Type B pancreatic cell (in vitro differentiated cells): ENCODE measurements at places on chromosomes 1 and 21. TPM values are rescaled to one million over a fixed set of nuclear protein-coding genes. Genes with fewer than 3 reads are reported as not detected.

DNA sequence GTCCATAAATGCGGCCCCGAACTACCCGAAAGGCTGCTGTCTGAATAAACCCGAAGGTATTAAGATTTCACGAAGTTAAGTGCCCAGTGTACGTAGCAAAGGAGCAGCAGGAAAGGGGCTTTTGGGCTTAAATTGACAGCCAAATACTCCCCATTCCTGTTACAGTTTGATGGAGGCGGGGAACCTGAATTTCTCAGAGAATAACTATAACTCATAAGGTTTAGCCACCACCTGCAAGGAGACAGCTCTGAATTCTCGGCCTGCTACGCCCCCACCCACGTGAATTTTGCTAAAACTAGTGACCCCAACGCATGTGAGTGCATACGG lies 5.2 kb downstream of the GFI1 start:
- no peaks in the 10 kb centered on the region for H3K36me3 ChIP-seq
- DNase-seq, result no peak

DNA sequence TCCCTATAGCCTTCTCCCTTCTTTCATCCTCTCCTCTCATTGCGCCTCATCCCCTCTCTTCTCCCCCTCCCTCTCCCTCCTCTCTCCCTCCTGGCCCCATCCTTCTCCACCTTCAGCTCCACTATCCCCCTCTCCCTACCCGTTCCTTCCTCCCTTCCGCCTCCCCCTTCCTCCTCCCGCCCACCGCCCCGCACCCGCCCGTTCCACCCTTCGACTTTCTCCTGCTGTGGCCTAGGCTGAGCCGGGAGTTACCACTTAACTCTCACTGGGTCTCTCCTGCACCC lies 1.6 kb downstream of the NPR1 start:
- no peak for DNase-seq
- H3K36me3 ChIP-seq, result no peaks in the 10 kb centered on the region
- peaks cover 61% of the 10 kb centered on the region for H3K27me3 ChIP-seq
- no peak overlapping the region for H3K27ac ChIP-seq
- H3K4me3 ChIP-seq, result peak overlapping the region; percentile 83

- no peak for DNase-seq
- H3K36me3 ChIP-seq, result no peaks in the 10 kb centered on the region
- H3K27me3 ChIP-seq, result peaks cover 34% of the 10 kb centered on the region
- no peak overlapping the region for H3K27ac ChIP-seq
- H3K4me1 ChIP-seq, result peaks cover 4% of the 10 kb centered on the region
- H3K4me3 ChIP-seq, result no peak overlapping the region
Observed at GRCh38 chr1:155117610-155118009, 10.1 kb upstream of the EFNA1 start.

GRCh38 chr1:206685769-206686477 lies 1.2 kb downstream of the MAPKAPK2 start:
- no peaks in the 10 kb centered on the region for H3K36me3 ChIP-seq
- DNase-seq, result peak; percentile 73
- H3K4me3 ChIP-seq, result peak overlapping the region; percentile 99

DNA sequence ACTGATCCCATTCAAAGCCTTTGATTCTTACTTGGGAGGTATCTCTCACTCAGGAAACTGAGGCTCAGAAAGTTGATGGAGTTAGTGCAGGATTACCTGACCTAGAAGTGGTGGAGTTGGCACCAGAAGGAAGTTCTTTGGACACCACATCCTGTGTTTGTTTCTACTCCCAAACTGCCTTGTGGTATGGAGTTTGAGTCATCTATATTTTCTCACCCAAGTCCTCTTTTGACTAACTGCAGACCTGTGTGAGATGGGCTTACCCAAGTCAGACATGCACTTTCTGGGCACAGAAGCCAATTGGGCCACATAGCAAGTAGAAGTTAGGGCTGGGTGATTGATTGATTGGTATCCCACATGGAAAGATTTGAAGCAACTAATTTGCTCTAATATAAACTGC lies 36.1 kb downstream of the FGGY start:
- H3K36me3 ChIP-seq, result peaks cover 3% of the 10 kb centered on the region
- no peak for DNase-seq
- peak overlapping the region; percentile 75 for H3K27ac ChIP-seq
- peaks cover 4% of the 10 kb centered on the region for H3K4me1 ChIP-seq
- no peak overlapping the region for H3K4me3 ChIP-seq

DNA sequence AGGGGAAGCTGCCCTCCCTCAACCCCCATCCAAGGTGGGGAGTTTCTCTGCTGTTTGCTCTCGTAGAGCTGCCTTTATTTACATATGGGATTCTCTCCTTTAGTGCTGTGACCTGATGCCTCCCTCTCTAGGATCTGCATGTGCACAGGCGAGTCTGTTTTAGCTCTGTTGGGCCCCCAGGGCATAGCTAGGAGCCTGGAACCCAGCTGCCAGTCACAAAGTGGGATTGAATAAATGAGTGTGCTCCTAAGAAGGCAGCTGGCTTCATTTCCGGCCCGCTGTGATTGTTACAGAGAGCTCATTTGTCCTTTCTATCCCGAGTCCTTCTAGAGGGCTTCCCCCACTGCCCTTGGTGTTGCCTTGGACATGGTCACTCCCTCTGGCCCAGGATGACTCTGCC lies 176.6 kb downstream of the GRIK3 start:
- H3K27me3 ChIP-seq, result peaks cover 69% of the 10 kb centered on the region
- peak overlapping the region; percentile 20 for H3K4me3 ChIP-seq

DNA sequence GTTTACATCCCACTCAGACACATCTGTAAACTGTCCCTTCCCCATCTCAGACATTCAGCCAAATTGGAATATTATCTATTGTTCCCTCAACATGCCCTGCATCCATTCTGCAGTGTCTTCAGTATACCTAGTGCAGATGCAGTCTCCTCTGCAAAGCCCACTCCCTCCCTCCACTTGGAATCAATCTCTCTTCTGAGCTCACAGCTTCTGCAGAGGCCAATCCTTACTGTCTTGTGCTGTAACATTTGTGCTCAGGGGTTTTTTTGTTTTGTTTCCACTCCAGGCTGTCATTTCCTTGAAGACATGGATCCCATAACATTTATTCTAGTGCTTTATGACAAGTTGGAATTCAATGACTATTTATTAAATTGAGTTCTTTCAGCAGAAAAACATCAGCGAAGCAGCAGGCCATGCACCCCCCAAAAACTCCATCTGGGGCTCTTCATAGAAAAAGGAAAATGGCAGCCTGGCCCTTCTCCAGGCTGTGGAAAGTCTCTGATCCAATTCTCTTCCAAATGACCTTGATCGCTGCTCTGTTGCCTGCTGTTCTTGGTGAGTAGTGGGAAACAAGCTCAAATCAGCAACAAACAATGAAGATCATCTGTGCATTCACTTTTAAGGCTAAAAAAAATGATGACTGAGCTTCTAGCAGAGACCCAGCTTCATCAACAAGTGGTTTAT lies 8.7 kb downstream of the C4BPA start:
- H3K27ac ChIP-seq, result no peak overlapping the region
- no peak overlapping the region for H3K4me3 ChIP-seq

DNA sequence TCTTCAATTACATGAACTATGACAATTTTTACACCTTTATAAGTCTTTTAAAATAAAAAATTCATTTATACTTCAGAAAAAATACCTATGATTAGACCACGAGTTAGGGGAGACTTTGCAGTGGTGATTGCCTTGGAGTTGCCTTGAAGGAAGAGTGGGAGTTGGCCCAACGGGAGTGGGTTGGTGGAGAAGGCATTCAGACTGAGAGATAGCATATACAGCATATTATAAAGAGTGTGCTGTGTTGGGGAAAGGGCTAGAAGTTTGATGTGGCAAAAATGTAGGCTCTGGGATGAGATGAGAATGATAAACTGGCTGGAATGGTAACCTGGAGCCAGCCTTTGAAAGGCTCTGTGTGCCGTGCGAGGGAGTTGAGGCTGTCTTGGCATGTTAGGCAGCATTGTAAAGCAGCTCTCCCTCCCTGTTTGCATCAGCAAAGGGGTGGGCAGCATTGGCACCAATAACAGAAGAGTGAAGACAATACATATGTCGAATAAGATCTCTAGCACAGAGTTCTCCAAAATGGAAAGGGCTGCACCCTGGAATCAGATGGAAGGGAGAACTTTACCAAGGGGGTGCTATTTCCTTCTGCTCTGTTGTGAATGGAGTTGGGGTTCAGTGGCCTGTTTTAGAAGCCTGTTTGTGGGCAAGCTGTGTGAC lies 24.4 kb downstream of the MPZL1 start:
- DNase-seq, result no peak
- H3K27me3 ChIP-seq, result no peaks in the 10 kb centered on the region
- peak overlapping the region; percentile 19 for H3K27ac ChIP-seq
- H3K36me3 ChIP-seq, result peaks cover 13% of the 10 kb centered on the region

GRCh38 chr1:98099501-98099900 lies 178.7 kb upstream of the DPYD start:
- no peak overlapping the region for H3K4me3 ChIP-seq
- no peaks in the 10 kb centered on the region for H3K4me1 ChIP-seq
- no peaks in the 10 kb centered on the region for H3K27me3 ChIP-seq
- no peak for DNase-seq
- no peak overlapping the region for H3K27ac ChIP-seq

- H3K27me3 ChIP-seq, result no peaks in the 10 kb centered on the region
- no peak overlapping the region for H3K27ac ChIP-seq
- no peaks in the 10 kb centered on the region for H3K4me1 ChIP-seq
- DNase-seq, result no peak
Observed at GRCh38 chr1:238753252-238753651, 633.1 kb upstream of the CHRM3 start.

GRCh38 chr1:50523548-50523947 lies 100.3 kb upstream of the DMRTA2 start:
- no peak for DNase-seq
- no peak overlapping the region for H3K4me3 ChIP-seq
- H3K4me1 ChIP-seq, result no peaks in the 10 kb centered on the region
- H3K27me3 ChIP-seq, result peaks cover 9% of the 10 kb centered on the region

GRCh38 chr1:198363625-198364151 lies 176.8 kb downstream of the ATP6V1G3 start:
- H3K4me3 ChIP-seq, result no peak overlapping the region
- no peak overlapping the region for H3K27ac ChIP-seq
- H3K4me1 ChIP-seq, result peaks cover 18% of the 10 kb centered on the region
- no peak for DNase-seq
- H3K36me3 ChIP-seq, result no peaks in the 10 kb centered on the region

DNA sequence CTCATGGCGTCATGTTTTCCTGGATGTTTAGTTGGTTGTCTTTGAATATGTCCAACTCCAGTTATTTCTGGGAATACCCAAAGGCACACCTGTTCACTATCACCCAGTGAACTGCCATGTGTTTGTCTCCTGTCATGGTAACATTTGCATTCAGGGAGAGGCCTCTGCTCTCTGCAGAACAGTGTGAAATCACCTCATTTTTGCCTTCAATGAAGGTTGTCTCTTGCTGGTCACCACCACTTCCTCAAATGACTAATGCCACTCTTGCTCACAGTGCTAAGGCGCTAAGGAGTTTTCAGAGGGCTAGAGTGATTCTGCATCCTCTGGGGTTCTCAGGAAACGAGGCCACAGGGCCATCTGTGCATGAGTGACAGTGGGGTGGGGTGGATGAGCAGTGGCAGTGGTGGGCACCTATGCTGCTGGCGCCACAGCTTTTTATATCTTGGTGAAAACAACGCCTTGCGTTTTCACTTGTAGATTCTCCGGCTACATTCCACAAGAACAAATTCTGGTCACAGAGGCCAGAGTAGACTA lies 60.0 kb upstream of the ATP5PO start:
- DNase-seq, result no peak
- H3K4me3 ChIP-seq, result peak overlapping the region; percentile 62
- H3K27me3 ChIP-seq, result no peaks in the 10 kb centered on the region
- peaks cover 3% of the 10 kb centered on the region for H3K36me3 ChIP-seq
- peaks cover 31% of the 10 kb centered on the region for H3K4me1 ChIP-seq
- H3K27ac ChIP-seq, result peak overlapping the region; percentile 92

Gene CFHR2
- not detected in 2 replicates for total RNA-seq

Gene SPATA45
- total RNA-seq, result not detected in 2 replicates

Gene PTP4A2
- total RNA-seq, result 150 and 179 TPM in 2 replicates

Gene TCHHL1
- total RNA-seq, result 6.5 and 22.3 TPM in 2 replicates

Gene REN
- 0.69 and 1.2 TPM in 2 replicates for total RNA-seq

Gene CXADR
- 47.3 and 52.1 TPM in 2 replicates for total RNA-seq

Gene SH2D5
- 1.2 and 1.4 TPM in 2 replicates for total RNA-seq

Gene ALPL
- 2.5 and 43.1 TPM in 2 replicates for total RNA-seq

Gene PCP4L1
- total RNA-seq, result 1.0 and 3.4 TPM in 2 replicates

Gene OR2T33
- total RNA-seq, result not detected in 2 replicates
